ENCODE measurements at places on chromosomes 7 and 10.

- no peak for DNase-seq
These were observed 15.8 kb downstream of the CALD1 start for GRCh38 chr7:134795231-134795630.

DNA sequence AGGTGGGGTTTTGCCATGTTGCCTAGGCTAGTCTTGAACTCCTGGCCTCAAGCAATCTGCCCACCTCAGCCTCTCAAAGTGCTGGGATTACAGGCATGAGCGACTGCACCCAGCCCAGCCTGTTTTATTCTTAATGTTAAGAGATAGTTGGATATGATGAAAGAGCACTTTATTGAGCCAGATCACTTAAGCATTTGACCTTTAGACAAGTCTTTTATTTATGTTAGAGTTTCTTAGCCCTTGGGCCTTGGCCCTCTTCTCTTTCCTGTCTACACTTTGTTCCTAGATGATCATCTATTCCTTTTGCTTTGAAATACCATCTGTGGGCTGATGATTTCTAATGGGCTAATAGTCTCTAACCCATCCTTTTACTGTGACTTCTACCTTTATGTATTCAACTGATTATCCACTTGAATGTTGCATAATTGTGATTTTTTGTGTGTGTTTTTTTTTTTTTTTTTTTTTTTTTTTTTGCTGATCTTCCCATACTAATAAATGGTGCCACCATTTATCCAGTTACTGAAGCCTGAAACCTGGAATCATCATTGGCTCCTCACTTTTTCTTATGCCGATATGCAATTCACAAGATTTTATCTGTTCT lies 34.8 kb downstream of the BTRC start:
- DNase-seq: no peak

DNA sequence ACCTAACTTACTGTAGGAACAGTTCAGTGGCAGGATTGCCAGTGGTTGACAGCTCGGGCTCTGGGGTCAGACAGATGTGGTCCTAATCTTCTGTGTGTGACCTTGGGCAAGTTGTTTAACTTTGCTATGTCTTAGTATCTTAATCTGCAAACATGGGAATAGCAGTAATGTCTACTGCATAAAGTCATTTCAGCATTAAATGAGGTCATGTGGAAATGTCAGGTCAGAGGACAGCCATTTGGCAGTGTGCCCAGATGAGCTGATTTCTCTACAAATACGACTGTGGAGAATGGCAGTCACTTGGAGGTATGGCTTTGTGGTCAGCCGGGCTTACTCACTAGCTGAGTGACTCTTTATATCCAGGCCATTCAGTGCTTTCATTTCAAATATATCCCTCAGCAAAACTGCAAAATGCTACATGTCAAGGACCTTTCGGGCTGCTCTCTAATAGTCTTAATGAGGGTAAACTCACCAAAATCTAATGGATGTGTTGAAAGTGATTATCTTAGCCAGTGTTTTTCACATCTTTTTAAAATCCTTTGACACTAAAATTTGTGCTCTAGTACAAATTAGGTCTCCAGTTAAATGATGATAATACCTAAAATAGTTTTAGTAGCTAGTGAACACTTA lies 171.4 kb downstream of the ST7 start:
- DNase-seq: peak; percentile 89

- no peak for DNase-seq
These were observed 285.5 kb downstream of the TWIST1 start for GRCh38 chr7:18831943-18832342.

GRCh38 chr7:30869794-30870611 lies 41.6 kb upstream of the AQP1 start:
- no peak for DNase-seq

- no peak for DNase-seq
These were observed 220.0 kb upstream of the KCND2 start for GRCh38 chr7:120052884-120053382.

DNA sequence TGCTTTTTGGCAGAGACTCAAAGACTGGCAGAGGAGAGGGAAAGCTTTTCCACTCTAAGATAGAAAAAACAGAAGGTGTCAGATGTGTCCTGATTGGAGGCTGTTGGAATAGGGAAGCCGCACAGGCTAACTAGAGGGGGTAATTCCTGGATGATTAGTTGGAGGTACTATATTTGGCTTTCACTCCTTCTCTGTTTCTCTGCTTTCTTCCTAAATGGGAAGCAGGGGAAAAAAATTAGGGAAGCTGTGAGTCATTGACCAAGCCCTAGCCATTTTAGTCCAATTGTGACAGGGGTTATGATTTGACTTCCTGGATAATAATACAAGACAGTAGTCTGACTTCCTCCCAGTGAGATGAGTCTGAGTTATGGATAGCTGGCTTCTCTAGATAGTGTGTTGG lies 475.2 kb upstream of the CELF2 start:
- no peak for DNase-seq

DNA sequence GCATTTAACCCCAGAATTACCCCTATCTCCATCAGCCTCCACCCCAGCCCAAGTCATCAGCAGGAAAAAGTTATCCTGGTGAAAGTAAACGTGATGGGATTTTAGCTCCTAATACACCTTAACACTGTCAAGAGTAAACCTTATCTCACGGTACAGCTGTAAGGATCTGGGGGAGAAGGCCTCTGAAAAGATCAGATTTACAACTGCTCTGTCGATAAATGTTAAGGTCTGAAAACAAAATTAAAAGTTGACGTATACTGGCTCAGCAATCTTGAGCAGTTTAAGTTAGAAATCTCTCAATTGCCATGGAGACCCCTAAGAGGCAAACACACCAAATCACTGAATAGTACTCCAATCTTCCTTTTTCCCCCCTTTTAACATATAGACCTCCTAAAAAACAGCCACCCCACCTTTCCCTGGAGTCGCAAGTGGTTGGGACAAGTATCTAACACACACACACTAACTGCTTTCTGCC lies 6.1 kb downstream of the SKAP2 start:
- no peak for DNase-seq

GRCh38 chr10:84334811-84335210 lies 6.4 kb downstream of the CCSER2 start:
- no peak for DNase-seq

DNA sequence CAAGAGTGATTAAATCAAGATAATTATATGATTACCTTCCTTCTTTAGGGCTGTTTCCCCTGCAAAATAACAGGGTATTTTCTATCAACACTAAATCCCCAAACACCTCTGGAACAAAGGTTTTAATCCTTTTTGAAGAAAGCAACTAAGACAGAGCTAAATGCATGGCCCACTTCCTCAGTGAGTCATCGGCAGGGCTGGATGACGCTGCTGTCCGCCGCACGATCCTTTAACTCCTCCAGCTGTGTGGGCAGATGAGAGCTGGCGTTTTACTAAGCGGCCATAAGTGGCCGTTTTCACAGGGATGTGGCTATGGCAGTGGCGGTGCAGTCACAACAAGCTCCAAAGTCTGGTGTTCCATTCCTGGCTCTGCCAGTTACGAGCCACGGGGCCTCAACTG lies 76.0 kb upstream of the C1QL3 start:
- DNase-seq: no peak

GRCh38 chr10:118965645-118966044 lies 63.9 kb upstream of the NANOS1 start:
- DNase-seq: no peak

- DNase-seq: peak; percentile 31
These were observed 187.5 kb downstream of the WDR37 start for GRCh38 chr10:1243486-1244234.

DNA sequence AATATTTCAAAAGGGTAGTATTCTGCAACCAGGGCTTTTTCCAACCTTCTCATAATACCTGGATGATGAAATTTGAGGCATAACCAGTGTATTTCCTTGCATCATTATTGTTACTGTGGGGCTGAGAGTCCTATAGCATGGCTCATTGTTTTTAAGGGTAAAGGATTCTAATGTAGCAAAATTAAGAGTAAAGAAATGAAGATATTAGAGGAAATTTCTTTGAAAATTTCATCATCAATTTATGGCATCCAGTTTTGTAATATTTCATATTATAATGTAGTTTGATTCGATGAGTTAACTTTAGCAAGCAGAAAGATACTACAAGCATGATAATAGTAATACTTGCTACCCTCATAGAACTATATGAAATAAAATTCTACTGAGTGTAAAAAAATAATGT lies 387.3 kb upstream of the LRGUK start:
- no peak for DNase-seq

GRCh38 chr10:71933651-71934050 lies 30.5 kb upstream of the CHST3 start:
- no peak for DNase-seq

- DNase-seq: peak; percentile 7
These were observed 77.5 kb upstream of the CACUL1 start for GRCh38 chr10:118832241-118832651.

DNA sequence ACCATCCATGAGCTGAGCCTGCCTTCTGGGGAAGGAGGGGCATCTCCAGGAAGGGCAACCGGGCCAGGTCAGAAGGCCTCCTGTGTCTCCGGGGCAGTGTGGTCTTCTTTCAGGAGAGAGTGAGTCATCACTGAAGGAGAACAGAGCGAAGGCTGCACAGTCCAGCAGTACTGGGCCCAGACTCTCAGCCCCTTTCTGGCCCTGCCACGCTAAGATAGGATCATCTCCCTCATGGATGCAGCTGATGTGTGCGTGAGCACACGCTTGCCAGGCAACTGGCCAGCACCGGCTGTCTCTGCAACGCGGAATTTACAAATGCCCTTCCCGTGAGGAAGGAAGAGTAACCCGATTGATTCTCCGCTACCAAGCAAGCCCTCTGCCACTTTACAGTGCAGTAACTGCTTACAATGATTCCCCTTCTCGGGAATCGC lies 328.2 kb downstream of the TNS3 start:
- DNase-seq: no peak

GRCh38 chr10:30742471-30742870 lies 112.9 kb upstream of the LYZL2 start:
- no peak for DNase-seq

DNA sequence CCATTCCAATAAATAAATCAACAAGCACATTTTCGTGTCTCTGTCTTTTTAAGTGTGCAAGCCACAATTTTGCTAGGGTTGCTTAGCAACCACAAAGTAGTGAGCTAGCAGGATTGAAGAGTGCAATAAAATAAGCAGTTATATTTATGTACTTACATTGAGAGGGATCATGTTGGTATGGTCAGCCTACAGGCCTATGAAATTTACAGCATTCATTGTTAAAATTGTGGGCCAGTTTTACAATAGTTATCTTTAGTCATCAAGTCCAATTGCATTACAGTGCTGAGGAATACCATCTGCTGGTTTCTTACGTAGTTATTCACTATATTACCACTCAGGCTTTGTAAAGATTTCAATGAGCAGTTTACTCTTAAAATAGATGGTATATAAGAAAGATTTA lies 192.5 kb upstream of the POT1 start:
- DNase-seq: no peak

Data from substantia nigra (tissue), 51 donors.